ENCODE measurements at places on chromosomes 4 and X. TPM values are rescaled to one million over a fixed set of nuclear protein-coding genes. Genes with fewer than 3 reads are reported as not detected.

GRCh38 chrX:40152173-40152711 is 54.5 kb upstream of the BCOR start:
- DNase-seq = no peak

DNA sequence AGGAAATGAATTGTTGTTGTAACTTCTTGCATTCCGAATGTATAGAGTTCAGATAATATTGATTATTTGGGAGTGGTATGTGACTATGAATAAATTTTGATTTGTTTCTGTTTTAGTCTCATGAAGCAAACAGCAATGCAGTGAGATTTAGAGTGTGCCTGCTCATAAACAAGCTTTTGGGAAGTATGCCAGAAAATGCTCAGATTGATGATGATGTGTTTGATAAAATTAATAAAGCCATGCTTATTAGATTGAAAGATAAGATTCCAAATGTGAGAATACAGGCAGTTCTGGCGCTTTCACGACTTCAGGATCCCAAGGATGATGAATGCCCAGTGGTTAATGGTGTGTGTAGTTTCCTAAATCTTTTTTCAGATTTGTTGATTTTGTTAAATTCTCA is 2.0 kb downstream of the NCAPG start:
- peak; percentile 35 for DNase-seq

GRCh38 chrX:56029691-56030090 is 202.5 kb upstream of the KLF8 start:
- no peak for DNase-seq

DNA sequence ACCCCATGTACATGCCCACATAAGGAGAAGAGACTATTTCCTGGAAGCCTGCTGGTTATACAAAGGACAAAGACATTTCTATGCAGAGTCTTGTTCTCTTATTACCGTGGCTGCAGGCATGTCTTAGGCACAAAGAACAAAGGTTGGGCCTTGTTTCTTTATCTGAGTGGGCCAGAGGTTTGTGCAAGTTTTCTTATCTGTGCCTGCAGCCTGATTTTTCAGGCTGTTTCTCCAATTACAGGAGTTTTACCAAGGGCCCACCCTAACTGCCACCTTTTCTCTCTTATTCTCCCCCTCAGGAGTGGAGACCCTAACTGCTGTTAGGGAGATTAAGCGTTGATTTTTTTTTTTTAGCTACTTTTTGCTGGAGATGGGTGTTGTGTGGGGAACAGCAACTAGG is 3.5 kb downstream of the TENT5D start:
- no peak for DNase-seq

GRCh38 chrX:56429581-56429980 is 133.8 kb upstream of the UBQLN2 start:
- no peak for DNase-seq

GRCh38 chr4:34643476-34643875 is 1600.8 kb downstream of the ARAP2 start:
- no peak for DNase-seq

DNA sequence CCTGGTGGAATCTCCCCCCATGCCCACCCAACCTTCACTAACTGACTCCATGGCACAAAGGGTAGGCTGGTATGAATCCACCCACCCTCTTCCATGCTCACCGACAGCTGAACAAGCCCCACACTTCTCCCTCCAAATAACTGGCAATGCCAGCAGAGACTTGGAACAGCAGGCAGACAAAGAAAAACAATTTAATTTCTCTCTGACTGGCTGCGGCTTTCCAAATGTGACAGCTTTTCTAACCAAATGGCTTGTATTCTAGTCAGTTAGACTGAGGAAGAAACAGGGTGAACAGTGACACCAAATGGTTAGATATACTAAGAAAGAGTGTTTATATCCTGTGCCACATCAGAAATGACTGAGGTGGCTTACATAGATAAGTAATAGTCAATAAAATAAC is 199.3 kb upstream of the ADAMTS3 start:
- DNase-seq = peak; percentile 6

- no peak for DNase-seq
Measured at GRCh38 chrX:80293354-80293753, 126.9 kb upstream of the TENT5D start.

DNA sequence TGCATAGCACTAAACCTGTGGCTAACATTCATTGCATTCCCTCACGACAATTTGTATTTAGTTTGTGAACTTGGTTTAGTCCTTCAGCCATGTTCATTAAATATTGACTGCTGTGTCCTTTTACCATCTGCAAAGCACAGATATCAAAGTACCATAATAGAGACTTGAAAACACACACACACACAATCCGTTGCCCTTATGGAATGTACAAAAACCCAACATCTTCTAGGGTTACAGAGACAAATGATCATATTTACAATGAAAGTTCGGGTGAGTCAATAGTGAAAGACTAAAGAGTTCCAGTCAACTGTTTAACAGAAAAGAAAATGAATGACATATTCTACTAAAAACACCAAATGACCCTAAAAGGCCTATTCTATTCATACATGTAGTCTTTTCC is 50.8 kb upstream of the TXK start:
- DNase-seq = peak; percentile 22

DNA sequence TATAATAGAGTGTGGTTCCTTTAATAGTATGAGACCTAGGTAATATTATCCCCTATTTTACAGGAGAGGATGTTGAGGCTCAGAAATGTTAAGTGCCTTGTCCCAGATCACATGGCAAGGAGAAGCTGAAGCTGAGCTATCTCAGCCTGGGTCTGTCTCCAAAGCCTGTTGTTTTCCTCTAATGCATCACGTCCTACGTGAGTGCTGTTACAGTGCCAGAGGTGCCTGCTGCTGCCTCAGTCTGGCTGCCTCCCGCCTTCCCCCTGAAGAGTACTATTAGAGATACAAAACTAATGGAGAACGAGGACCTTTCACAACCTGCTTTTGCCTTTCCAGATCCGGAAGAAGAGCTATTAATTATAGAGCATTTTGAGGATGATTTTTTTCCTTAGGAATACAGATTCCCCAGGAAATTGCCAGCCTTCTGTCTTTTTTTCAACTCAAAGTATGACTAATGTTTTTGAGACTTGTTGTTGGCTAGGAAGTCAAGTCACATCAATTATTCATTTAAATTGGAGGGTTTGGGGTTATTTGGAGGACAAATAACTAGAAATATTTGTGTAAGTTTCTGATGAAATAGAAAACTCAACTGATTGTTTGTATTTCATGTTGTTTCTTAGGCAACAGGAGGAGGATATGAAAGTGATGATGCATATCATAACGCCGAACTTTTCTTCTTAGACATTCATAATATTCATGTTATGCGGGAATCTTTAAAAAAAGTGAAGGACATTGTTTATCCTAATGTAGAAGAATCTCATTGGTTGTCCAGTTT is 43.9 kb upstream of the MTMR1 start:
- no peak for DNase-seq

- no peak for DNase-seq
Measured at GRCh38 chrX:143570782-143571181, 53.5 kb upstream of the SPANXN3 start.

DNA sequence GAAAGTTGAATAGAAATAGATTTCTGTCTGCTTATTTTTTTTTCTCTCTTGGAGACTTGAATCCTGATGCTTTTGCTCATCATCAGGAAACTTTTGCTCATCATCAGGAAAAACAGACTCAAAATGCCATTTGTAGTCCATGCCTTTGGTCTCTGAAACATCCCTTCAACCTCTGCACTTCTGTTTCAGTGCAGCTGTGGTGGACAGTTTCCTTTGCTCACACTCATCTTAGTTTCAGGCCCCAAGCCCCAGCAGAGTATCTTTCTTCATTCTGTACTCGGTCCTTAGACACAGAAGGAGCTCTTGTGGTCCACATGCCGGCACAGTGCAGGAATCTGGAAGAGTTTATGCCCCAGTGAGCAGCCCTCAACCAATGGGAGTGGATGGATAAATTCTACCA is 337.9 kb downstream of the PPP3CA start:
- DNase-seq = no peak

GRCh38 chrX:141632124-141632523 is 42.6 kb downstream of the SPANXA2 start:
- no peak for DNase-seq

- no peak for DNase-seq
Measured at GRCh38 chrX:110462957-110463356, 104.3 kb downstream of the RTL9 start.

GRCh38 chrX:25544641-25545040 is 528.9 kb upstream of the ARX start:
- DNase-seq = no peak

DNA sequence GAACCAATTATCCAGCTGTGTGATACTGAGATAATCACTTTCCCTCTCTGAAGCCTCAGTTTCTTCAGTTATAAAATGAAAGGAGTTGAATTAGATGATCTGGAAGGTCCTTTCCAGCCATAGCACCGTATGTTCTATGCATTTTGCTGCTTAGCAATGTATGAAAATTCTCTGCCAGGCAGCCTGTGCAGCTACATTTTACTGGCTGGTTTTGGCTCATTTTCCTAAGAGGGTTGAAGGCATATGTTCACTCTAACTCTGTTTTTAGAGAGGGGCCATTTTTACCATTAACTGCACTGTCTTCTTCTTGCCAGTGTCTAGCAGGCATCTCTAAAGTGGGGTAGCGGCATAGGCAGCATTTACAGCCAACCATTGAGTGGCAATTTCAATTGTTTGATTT is 26.1 kb downstream of the TRPC5 start:
- no peak for DNase-seq

DNA sequence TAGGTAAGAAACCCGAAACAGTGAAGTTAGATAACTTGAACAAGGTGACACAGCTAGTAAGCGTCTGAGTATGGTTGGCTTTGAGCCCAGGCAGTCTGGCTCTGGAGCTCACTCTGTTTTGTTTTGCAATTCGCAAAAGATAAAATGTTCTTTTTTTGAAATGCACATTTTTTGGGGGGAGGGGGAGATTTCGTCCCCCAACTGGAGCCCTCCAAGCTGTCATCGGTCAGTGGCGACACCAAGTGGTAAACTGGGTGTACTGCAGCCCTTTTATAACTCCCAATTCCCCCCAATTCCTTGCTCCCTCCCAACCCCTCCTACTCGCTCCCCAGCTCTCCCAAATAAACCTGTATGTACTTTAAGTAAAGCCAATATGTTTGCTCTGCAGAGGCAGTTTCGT is 2.8 kb upstream of the CLCN5 start:
- peak; percentile 28 for DNase-seq

DNA sequence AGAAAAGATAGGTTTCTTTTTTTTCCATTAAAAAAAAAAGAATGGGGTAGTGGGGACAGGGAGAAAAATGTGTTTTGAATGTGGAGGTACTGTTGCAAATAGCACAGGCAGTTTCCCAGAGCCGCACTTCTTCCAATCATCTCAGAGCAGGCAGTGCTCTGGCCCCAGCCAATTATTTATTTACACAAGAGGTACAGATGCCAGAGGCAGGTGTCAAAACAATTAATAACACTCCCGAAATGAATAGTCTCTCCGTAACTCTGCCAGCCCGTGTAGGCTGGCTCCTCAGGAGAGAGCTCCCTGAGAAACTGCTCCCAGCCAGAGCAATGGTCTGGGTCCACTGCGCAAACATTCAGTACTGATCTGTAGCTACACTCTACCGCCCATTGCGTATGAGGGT is 130.8 kb upstream of the IL1RAPL2 start:
- DNase-seq = no peak

- peak; percentile 76 for DNase-seq
Measured at GRCh38 chr4:2402048-2402842, 16.2 kb downstream of the ZFYVE28 start.

DNA sequence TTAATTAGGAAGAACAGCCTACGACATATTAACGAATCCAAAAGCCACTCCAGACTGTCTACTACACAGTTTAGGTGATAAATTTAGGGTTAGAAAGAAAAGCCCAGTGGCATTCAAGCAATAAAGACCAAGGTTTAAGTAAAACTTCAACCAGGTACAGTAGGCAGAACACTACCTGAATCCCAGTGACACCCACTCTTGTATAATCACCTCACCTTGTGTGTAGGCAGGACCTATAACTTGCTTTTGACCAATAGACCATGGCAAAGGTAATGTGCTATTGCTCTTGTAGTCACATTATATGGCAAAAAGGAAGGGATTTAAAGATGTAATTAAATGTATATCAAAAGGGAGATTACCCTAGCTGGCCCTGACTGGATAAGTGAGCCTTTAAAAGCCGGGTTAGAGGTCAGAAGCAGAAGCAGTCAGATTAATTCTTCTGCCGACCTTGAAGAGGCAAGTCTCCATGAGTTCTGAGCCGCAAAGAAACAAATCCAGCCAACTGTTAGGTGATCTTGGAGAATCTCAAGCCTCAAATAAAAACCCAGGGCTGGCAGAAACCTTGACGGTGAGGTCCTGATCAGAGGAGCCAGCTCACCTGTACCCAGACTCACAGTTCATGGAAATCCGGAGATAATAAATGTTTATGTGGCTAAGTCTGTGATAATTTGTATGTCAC is 8.8 kb downstream of the FSTL5 start:
- no peak for DNase-seq

DNA sequence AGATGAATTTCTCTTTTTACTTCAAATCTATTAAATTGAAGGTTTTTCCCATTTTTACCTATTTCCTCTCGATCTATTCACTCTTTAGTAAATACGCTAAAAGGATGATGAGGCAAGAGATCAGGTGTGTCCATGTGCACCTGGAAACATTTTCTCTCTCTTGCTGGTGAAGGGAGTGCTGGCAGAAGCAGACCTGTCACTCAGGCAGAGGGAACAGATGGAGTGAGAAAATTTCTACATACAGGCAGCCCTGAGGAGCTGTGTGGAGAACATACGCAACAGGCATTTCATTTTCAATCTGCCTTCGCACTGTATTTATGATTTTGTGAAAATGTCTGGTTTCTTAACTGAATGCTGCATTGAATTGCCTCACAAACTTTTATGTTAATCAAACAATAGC is 249.5 kb downstream of the GPM6A start:
- DNase-seq = no peak

DNA sequence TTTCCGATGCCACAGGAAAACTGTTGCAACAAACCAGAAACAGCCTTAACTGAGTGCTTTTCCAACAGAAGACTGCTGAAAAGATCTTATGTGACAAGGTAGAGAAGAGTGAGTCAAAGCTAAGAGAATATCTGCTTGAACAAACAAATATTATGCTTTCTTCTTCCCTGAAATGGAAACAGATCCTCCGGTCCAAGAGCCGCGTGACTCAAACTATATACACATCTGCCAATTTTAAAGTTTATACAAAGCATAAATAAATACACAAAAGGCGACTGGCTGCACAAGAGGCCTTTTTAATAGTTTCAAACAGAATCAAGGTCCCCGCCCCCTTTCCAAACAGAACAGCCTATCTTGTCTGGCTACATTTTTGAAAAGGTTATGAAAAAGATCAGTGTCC is 329.7 kb upstream of the F9 start:
- DNase-seq = no peak

Gene ZNF711
- total RNA-seq = 2.1 TPM

Gene TMPRSS11B
- total RNA-seq = not detected

Gene ODAPH
- total RNA-seq = 0.13 TPM

Gene DOCK11
- total RNA-seq = 51.2 TPM

Gene ATP5ME
- total RNA-seq = 197 TPM

Gene PAGE2
- total RNA-seq = not detected

Gene C4orf50
- 0.05 TPM for total RNA-seq

Gene OCRL
- total RNA-seq = 7.1 TPM

Gene OPN1LW
- total RNA-seq = not detected

Gene PPP4R3C
- not detected for total RNA-seq

Gene CT45A10
- total RNA-seq = not detected

Gene STAP1
- not detected for total RNA-seq
